ENCODE measurements at places on chromosomes 7 and 10.
A peak's percentile ranks its signal among the peaks of the same experiment; 100 is the strongest.

GRCh38 chr7:50690541-50691011 lies 92.1 kb downstream of the GRB10 start:
- DNase-seq = no peak

DNA sequence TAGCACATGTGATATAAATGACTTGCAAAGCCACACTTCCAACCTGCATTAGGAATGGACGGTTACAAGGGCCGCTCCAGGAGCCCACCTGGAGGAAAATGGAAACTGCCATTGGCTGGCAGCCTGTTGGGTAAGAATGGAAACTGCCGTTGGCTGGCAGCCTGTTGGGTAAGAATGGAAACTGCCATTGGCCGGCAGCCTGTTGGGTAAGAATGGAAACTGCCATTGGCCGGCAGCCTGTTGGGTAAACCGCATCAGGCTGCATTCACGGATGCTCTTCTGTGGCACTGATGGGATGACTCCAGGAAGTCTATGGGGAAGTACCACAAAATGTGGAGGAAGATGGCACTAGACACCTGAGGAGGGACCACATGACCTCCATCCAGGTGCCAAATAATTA lies 143.1 kb downstream of the DPP6 start:
- DNase-seq = no peak

DNA sequence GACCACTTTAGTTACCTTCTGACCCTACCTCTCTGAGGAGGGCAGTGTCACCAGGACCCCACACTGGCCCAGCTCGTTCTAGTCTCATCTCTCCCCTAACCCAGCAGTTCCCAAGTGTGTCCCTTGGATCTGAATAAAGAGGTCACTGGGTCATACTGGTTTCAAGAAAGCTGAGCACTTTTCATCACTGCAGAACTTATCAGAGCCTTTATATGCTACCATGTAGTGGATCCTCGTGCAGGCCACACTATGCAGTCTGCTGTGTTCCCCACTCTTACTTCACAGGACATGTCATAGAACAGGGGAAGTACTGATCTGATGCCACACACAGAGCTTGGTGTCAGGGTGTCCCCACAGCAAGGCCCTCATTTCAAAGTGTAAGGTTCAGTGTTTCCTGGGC lies 113.8 kb downstream of the GFRA1 start:
- no peak for DNase-seq

- DNase-seq = no peak
Observed at GRCh38 chr7:100580466-100581283, 5.3 kb downstream of the LRCH4 start.

DNA sequence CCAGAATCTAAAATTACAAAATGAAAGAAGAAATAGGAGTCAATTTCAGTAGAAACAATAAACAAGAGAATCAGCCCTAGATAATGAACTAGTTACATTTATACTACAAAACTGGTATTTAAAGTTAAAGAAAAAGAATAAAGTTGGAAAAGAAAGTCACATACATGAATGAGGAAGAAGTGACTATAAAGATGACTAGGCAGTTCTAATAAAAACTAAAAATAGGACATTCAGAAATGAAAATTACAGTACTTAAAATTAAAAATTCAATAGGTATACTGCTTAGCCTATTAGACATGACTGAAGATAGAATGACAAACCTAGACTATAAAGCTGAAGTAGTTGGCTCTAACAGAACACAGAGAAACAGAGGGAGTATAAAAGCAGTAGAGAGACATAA lies 108.8 kb downstream of the AHR start:
- no peak for DNase-seq

- no peak for DNase-seq
Observed at GRCh38 chr7:134375206-134375605, 58.5 kb upstream of the SLC35B4 start.

- DNase-seq = peak; percentile 28
Observed at GRCh38 chr7:44489955-44490350, 505 bp downstream of the NUDCD3 start.

DNA sequence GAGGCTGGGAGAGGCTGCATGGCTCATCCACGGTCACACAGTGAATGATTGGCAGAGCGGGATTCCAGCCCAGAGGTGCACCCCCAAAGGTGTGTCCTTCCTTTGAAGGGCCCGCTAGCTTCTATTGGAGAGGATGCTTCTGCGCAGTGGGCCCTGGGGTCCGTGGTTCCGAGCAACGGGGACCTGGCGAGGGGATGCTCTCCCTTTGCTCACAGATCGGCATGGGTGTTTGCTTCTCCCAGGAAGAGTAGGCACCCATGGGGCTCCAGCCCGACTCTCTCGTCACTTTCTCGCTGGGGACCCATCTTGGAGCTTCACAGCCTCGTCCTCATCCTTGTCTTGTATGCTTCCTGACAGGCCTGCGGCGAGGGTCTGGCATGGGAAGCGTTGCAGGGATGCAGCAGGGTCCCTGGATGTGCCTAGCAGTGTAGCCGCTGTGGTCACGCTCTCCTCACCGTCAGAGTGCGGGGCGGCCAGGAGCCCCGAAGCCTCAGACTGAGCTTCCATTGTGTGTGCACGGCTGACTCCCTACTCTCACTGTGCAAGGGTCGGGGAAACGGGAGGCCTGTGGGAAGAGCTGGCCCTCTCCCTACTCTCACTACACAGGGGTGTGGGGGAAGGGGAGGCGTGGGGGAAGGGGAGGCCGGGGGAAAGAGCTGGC lies 538.5 kb upstream of the FOXK1 start:
- DNase-seq = no peak

DNA sequence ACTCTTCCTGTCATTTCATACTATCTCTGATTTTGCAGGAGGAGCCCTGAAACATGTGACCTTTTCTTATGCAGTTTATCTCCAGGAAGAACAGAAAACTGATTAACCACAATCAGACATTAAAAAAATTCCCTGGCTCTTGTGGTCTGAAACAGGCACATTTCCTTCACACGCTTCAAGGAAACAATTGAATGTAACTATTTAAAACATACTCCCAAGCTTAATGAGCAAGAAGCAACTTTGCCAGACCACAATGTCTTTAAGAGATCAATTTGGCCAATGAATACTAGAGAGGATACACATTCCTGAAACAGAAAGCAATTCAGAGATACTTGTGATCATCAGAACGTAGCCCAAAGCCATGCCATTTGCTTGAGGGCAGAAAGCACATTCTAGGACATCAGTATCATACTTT lies 65.8 kb downstream of the PIP4K2A start:
- DNase-seq = no peak

GRCh38 chr7:21550821-21551531 lies 8.1 kb downstream of the DNAH11 start:
- DNase-seq = no peak

DNA sequence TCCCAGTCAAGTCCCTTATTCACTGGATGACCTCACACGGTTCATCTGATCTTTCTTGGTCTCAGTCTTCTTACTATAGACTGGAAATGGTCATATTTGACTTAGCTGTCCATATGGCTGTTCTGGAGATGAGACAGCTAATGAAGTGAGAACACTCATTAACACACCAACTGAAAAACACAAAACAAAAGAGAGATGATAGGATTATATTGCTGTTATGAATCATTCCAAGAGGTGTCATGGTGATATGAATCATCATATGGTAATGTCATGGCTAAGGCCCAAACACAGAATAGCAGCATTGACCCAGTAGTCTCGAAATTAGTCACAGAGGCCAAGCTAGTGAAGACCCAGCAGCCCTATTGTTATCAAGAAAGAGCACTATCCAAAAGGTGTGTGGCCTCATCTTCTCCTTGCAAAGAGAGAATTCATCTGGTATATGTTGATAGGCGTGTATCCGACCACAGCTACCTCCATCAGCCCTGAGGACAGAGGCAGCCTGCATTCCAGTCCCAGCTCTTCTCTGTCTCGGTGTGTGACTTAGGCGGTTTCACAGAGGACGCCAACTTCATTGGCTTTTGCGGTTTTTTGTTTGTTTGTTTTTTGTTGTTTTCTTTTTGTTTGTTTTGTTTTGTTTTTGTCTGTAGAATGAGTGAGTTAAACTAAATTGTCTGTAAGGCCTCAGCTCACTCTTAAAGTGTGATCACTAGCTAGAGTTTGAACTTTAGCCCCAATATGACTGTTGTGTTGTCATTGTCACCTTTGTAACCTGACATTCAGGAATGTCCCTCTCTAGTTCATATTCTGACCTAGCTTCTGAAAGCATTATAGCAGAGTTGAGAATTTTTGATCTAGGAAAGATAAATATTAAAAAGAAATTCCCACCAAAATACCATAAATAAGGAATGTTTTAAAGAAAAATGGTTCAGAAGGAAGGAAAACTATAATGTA lies 97.4 kb upstream of the PDCD4 start:
- DNase-seq = no peak

- no peak for DNase-seq
Observed at GRCh38 chr10:32314588-32314987, 32.4 kb downstream of the EPC1 start.

DNA sequence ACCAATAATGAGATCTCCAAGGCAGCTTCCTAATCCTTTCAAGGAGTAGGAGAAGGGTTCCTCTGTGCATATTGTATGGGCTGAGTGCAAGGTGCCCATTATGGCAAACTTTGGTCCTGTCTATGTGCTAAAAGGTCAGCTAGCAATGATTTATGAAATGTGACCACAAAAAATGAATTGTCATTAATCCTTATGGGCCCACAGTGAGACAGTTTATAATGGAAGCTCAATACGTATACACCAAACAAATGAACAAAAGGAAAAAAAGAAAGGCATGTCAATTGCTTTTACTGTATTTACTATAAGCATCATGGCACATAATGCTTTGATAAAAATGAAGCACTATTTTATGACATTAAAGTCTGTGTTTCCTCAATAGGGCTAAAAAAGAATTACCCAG lies 54.5 kb downstream of the ELAPOR2 start:
- DNase-seq = no peak

DNA sequence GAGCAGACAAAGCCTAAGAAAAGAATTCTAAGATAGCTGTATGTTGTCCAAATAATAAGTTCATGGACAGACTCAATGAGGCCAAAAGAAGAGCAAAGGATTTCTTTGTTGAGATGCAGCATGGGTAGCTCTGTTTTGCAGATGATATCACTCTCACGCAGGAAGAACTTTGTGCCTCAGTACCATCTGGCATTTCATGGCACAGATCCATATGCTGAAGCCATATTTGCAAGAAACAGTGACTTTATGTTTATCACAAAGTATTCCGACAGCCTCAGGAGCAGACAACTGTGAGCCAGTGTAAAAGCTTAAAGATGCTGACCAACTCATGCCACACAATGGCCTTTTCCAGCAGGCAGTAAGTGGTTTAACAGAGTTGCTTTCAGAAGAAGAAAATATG lies 45.5 kb upstream of the RNF148 start:
- no peak for DNase-seq

DNA sequence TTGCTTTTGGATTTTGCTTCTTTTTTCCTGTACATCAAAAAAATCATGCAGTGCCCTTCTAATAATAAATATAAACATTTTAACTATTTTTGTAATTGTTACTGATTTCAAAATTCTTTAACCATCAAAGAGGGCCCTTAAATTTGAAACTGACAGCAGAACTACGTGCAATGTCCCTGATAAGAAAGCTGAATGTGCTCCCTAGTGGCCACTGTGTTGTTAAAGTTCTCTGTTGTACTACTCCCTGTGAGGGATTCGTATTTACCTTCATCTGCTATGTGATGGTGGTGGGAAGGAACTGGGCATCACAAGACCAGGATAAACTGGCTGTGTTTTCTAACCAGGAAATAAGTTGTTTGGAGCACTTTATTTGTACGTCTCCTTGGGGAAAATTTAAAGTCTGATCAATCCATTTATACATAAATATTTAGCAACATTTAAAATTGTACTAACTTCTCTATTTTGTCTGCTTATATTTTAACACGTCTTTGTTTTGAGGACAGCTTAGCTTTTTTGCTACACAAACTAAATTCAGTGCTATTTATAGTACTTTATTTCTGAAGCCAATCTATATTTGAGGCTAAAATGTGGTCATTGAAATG lies 322.4 kb downstream of the HGF start:
- no peak for DNase-seq

DNA sequence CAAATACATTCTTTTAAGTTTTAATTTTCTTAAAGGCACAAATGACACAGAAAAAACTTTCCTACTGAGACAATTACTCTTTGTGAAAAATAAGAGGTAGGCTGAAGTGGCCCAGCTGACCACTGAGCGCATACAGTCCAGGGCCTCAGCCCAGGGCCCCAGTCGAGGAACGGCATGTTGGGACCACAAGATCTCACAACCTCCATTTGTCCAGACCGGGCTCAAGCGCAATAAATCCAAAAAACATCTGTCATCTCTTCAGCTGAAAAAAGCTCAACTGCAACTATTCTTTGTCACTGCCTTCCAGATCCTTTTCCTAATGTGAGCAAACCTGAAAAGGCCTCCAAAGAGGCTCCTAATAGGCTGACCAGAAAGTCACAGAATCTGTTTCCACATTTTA lies 165.8 kb downstream of the SRPK2 start:
- DNase-seq = no peak

DNA sequence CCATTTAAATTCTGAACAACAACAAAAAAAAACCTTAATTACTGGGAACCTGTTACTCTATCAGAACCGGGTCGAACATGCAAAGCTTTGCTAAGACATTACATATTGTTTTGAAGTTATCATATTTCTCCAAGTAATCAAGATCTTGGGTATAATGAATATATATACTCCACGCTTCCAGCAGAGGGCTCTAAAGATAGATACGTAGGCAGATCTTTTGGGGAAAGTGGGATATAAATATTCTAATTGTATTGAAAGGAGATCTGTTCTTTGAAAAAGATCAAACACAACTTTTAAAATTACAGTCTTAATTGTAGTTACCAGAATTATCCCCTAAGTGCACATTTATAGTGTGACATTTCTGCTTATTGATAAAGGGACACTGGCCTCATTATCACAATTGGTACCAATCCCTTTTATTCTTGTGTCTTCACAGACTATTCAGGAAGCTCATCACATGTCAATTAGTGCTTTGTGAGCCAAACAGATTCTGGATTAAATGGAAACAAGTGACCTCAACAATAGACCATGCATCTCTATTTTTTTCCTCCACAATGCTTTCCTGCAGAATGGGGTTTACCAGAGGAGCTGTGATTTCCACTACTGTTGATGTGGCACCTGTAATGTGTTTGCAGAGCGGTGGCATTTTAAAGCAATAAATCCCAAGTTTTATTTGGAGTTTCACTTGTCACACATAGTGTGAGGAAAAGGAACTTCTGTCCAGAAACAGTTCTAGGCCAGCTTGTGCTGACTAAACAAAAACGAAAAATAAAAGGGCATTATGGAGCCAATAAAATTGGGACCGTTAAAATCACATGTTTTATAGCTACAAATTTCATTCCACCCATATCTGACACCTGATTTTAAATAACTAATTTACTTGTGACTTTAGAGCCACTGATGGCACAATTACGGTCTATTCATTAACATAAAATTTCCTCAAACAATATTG lies 122.4 kb downstream of the CTTNBP2 start:
- no peak for DNase-seq

GRCh38 chr10:49737474-49738201 lies 24.5 kb downstream of the OGDHL start:
- no peak for DNase-seq
